ENCODE measurements at places on chromosomes 7 and 10.

GRCh38 chr7:47332213-47332612, 249.7 kb downstream of the TNS3 start:
- DNase-seq = no peak

GRCh38 chr10:14623931-14624330, 150.8 kb downstream of the FAM107B start:
- DNase-seq = no peak

DNA sequence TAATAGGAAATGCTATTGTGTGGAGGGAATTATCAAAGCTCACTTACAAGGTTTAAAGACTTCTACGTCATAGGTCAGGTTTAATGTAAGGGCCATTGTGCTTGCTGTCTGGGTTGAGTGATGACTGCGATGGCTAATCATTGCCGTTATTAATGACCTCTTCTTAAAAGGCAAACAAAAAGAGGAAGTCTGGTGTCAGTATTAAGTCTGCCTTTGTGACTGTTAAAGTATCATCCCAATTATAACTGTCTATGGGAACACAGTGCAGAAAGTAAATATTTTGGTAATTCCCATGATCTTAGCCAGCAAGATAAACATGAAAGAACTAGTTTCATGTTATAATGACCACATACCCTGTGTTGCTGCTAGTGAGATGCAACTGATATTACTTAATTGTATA, 382.4 kb downstream of the BBS9 start:
- DNase-seq = no peak

DNA sequence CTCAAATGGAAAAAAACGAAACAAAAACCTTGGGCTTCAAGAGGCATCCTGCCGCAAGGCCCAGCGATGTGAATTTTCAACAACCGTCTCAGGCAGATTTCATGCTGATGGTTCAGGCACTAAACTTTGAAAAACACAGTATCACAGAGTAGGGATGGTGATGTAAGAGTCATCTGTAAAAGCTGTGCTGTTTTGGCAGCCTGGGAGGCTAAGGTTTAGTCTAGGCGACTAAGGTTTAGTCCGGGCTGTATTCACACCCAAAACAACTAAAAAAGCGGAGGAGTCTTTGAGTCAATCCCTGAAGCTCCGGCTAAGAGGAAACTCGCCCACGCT, 420 bp upstream of the MINPP1 start:
- DNase-seq = no peak

GRCh38 chr7:151790830-151791620, 85.9 kb downstream of the PRKAG2 start:
- no peak for DNase-seq

GRCh38 chr7:83085299-83085698, 77.4 kb downstream of the PCLO start:
- no peak for DNase-seq

DNA sequence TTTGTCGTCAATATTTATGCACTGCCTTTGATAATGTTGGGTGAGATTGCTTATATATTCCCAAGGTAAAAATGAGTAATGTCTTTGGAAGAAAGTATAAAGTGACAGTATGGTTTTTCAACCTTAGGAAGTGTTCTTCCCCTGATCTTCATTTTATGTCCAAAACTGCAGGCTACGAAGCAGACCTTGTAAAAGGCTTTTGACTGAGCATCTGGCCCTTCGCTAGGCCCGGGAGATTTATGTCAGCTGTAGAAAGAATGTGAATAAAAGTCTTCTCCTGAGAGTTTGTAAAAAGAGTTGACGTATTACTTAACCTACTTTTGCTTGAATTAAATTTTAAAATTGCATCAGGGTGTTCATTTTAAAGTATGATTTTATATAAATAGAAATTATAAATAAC, 116.8 kb downstream of the CPED1 start:
- DNase-seq = no peak

DNA sequence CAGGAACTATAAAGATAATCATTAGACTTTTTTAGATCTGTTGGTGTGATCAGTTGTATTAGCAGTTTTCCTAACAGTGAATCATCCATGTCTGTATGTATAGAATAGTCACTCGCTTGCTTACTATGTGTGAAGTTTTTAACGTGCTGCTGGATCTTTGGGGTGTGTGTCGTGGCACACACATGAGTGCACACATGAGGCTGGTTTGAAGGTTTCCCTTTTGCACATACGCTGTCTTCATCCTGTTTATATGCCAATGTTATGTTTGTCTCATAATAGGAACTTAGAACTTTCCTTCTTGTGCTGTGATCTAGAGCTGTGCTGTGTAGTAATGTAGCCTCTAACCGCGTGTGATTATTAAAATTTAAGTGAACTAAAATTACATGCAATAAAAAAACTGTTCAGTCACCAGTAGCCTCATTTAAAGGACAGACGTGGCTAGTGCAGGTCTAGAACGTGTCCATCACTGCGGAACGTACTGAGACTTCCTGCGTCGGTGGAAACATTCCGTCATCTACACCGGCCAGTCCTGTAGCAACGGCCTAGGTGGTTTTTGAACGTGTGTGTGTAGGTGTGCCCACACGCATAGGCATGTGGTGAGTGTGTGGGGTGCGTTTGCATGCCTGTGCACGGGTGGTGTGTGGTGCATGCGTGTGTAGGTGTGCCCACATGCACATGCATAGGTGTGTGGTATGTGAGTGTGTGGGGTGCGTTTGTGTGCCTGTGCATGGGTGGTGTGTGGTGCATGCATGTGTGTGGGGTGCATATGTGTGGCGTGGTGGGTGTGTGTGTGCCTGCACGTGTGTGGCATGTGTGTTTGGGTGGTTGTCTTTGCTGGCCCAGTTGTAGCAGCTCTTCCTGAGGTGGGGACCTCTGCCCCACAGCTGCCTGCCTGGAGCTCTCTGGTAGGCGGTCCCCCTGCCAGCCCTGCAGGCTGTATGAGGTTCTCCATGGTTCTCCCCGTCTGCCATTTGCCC, 56.6 kb downstream of the INPP5A start:
- no peak for DNase-seq

- peak; percentile 8 for DNase-seq
These were observed 267.5 kb downstream of the CELF2 start for GRCh38 chr10:11285171-11285570.

DNA sequence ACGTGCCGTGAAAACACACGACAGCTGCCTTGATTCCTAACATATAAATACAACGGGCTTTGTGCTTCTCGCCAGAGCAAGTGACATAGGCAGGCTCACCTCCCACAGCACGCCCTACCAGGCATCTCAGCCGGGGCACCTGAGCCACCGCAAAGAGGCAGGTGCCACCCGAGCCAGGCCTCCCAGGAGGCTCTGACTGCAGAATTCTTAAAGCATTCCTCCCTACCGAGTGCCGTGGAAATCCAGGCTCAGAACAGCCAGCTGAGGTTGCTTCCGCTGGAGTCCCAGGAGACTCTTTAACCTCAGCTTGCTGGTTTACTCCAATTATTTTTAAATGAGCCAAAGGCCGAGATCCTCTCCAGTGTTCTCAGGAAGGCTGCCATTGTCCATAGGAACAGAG, 206.5 kb downstream of the USP6NL start:
- no peak for DNase-seq

DNA sequence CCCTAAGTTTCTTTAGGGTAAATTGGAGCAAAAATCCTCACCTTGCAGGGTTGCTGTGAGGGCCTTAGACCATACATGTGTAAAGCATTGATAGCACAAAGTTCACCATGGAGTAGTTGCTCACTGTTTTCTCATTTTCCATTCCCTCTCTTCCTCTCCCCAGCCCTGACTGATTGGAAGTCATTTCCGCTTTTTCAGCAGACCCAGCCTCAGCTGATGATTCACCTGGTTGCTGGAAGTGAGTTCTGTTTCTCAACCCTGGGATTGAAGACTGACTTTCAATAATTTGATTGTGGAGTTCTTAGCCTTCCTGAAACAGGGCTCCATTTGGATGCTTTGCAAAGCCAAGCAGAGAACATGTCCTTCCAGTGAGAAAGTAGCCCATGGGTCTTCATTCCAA, 107.0 kb downstream of the PLXNA4 start:
- no peak for DNase-seq

DNA sequence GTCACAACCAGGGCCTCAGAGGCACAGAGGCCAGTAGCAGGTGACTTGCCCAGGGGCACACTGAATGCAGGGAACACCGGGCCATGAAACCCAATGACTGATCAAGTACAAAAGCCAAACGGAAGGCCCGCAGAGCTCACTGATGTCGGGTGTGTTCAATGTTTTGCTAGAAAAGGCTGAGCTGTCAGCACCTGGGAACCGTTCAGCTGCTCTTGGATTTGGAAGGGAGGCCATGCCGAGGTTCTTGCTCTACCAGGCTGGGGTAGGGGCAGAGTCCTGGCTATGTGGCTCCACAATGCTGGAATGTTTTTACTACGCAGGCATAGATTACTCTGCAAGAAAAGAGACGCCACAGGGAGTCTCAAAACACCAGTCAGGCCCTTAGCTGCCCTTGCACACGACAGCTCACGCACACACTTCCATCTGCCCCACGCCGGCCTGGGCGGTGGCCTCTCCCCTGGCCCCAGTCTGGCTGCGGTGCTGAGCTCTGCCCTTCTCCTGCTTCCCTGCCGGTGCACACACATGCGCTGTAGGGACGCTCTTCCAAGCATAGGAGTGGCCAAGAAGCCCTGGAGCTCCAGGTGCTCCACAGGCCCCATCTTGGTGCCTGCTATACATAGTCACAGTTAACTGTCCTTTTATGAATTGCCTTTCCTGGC, 79.9 kb downstream of the ZRANB1 start:
- DNase-seq = no peak

DNA sequence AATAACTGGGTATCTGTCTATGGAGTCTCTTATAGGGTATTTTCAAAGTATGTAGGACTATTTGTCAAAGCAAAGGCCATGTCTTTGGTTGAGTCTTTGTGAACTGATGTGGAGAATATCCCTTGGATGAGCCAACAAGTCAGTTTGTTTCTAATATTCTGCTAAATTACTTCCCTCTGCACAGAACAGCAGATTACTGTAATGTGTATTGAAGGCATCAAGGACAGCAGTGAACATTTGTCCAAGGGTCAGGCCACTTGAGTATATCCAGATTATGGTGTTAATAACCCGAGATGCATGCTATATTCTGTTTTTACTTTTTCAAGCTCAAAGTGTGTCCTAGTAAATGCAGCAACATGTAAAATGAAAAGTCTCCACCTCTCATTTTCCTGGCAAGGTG, 144.2 kb upstream of the GLI3 start:
- no peak for DNase-seq

DNA sequence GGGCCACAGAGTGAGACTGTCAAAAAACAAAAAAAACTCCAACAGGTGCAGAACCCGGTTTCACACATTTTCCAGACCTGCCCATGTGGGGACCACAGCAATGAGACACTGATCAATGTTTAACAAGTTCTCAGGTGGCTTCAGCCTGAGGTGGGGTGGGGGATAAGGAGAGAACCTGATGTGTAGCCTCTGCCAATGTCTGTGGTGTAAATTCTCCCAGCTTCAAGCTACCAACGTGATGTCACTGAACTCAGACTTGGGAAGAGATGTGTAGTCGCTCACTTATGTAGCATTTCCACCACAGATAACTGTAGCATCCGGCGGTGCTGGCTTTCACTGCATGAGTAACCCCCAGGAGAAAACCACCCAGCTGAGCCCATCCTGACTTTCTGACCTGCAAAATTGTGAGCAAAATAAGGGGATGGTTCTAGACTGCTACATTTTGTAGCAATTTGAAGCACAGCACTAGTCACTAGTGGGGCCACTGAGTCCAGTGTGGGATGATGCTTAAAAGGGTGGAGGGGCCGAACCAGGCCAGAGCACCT, 13.8 kb upstream of the TNRC18 start:
- no peak for DNase-seq

DNA sequence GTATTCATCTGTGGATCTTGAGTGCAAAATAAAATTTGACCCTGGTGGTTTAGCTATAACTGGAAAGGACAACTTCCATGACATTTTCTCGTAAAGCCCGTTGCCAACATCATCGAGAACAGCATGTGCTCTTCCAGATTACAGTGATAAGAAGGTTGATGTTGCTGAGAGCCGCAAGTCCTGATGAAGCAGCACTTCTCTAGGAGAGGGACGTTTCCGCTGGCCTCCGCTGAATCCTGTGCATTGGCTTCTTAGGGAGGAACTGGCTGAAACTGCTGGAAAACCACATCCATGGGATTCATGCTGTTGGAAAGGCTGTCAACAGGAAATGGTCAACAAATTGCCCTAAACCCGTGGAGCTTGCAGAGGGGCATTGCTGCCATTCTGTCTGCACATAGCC, 21.4 kb upstream of the ABCB5 start:
- DNase-seq = no peak

DNA sequence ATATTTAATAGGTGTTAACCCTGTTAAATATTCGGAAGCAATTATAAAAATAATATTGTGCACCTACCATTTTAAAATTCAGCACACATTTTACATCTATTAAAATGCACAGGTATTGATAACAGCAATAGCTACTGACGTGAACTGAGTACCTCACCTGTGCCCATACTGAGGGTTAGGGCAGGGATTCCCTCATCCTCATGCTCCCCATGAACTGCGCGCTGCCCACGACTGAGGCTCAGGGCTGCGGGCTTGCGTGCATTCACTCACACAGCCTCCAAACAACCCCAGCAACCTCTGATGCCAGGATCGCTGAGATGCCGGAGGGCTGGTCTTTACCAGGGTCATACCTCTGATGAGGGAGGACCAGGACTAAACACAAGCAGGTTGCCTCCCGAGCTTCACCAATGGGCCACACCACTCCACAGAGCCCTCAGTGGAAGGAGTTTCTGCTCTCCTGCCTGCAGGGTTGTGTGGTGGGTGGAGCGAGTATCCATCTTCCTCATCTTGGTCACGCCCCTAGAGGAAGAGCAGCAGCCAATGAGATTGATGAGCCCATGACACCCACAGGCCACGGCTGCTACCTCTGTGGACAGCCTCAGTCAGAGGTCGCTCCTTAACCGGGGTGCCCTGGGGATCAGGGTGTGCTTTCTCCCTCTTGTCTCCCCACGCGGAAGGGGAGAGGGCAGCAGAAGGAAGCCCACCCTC, 478.3 kb downstream of the TNS3 start:
- DNase-seq = no peak

DNA sequence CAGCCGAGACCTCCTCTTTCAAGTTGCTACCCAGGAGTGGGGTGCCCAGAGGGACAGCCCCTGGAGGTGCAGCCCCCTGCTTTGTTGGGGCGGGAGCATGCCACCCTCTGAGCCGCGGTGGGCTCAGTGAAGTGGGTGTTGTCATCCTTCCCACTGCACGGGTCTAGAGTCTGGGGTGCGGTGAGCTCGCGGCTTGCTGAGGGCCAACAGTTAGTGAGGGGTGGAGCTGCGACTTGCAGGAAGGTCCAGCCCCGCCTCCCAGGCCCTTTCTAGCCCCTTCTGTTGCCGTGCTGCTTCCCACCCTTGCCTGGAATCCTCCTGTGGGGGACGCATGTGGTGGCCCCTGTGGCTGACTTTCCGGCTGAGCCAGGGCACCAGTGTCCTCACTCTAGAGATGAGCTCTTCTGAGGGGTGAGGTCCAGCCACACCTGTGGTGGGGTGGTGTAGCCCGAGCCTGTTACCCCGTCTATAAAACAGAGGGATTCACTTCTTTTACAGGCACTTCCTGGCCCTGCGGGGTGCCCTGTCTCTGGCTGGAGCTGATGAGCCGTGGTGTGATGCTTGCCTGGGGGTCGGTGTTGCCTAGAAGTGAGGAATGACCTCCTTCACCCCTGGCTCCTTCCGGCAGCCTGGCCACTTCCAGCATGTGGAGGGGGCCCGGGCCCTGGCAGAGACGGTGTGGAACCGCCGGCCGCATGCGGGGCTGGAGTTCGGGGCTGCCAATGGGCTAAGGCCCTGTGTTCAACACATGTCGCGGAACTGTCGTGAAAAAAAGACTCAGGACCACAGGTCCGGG, 127.9 kb downstream of the FAM53B start:
- no peak for DNase-seq

Measured in EH (cell line).